ENCODE measurements at places on chromosomes 3 and 15.

DNA sequence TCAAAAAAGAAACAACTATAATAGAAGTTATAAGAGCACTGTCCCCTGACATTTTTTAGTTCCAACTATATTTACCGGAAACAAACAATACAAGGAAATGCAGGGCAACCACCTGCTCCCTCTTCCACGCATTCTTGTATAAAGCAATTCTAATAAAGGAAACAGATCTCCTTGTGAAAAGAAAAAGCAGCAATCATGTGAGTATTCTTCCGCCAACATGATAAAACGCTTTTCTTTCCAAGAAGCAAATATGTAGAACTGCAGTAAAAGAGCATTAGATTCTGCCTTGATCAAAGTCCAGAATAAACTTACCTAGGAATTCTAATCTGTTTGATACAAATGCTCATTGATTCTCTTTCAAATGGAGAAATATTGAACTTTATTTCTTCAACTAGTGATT lies 230.3 kb downstream of the CNTN3 start:
- no peak for DNase-seq

- DNase-seq = no peak
Measured at GRCh38 chr15:68213991-68214837, 9.1 kb upstream of the CALML4 start.

GRCh38 chr3:50364573-50365079 lies 5.3 kb upstream of the TMEM115 start:
- no peak for DNase-seq

DNA sequence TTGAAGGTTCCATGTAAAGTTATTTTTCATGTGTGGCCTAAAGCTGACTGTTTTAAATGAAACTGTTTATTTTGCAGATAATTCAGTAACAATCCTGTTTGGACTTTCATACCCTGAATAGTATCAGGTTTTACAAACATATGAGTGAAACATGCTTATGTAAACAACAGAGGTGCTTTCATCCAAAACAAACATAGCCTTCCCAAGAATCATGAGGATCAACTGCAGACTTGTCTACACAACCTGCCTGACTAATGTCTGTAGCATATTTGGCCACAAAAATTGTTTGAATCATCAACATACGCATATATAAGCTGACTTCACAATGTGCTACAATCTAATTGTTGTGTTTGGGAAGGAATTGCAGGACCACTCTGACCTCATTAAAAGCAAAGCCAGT lies 190.4 kb downstream of the DIPK2A start:
- no peak for DNase-seq

GRCh38 chr3:73364517-73364916 lies 260.2 kb downstream of the PDZRN3 start:
- DNase-seq = no peak

DNA sequence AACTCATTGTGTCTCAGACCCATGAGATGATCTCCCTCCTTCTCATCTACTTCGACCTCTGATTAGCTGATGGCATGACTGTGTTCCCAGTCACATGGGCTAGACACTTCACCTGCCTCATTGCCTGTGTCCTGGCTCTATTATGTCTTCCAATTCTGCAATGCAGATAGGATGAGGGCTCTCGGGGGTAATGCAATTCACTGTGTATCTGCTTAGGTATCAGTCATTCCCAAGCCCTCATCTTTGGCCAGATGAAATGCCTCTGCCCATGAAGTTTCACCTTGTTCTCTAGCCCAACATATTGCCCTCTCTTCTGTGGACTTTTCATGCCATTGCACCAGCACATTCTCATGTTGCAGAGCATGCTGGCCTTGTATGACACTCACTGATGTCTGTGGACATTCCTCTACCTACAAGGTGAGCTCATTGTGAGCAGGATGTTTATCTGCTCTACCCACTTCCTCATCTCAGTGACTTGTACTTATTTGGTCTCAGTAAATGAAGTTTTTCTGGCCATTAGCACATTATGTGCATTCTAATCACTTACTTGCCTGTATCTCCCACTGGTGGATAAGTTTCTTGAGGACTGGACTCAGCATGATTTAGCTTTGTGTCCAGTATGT lies 32.3 kb downstream of the MOBP start:
- DNase-seq = no peak

GRCh38 chr15:58285921-58286278 lies 145.9 kb upstream of the LIPC start:
- DNase-seq = no peak

DNA sequence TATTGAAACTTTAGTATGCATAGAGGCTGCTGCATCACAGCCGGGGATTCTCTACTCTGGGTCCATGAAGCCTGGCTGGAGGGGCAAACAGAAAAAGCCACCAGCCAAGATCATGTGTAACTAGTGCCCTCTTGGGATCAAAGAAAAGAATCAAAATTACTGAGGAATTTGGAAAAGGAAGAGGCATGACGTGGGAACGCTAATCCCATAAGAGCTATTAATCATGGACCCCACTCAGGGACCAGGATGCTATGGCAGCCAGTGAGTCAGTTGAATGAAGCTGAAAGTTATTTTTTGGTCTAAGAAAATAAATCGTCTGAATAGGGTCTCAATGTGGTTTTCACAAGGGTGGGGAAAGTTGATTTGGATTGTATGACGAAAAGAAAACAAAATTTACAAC lies 1165.1 kb downstream of the ROBO2 start:
- DNase-seq = no peak

DNA sequence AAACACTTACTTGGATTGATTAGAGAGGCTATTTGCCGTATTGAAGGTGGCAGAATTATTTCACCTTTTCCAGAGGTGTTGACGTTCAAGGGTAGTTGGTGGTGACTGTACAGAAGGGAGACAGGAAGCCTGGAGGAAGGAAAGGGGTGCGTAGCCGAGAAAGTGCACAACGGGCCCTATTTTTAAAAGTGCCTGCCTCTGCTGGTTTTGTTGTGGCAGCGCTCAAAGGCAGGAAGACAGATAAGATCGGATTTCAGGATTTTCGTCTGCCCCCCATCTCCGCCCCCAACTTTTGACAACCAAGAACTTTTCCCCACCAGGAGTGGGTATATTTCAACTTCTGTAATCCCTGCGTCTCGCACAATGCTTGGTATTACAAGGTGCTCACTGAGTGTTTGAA lies 38.5 kb downstream of the SMAD3 start:
- no peak for DNase-seq

- DNase-seq = no peak
Measured at GRCh38 chr3:153372326-153372725, 210.3 kb downstream of the RAP2B start.

DNA sequence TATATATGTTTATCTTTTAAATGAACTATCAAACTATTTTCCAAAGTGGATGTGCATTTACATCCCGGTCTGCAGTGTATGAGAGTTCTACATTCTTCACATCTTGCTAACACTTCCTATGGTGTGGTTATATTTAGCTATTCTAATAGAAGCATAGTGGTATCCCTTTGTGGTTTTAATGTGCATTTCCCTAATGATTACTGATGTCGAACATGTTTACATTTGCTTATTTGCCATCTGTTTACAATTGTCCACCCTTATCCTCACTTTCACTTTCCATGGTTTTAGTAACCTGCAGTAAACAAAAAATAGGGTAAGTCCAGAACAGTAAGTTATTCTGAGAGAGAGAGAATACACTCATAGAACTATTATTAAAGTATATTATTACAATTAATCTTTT lies 360.5 kb upstream of the NAALADL2 start:
- no peak for DNase-seq

- no peak for DNase-seq
Measured at GRCh38 chr3:72798552-72799195, 49.6 kb downstream of the SHQ1 start.

- no peak for DNase-seq
Measured at GRCh38 chr3:67686069-67686468, 31.7 kb upstream of the SUCLG2 start.

DNA sequence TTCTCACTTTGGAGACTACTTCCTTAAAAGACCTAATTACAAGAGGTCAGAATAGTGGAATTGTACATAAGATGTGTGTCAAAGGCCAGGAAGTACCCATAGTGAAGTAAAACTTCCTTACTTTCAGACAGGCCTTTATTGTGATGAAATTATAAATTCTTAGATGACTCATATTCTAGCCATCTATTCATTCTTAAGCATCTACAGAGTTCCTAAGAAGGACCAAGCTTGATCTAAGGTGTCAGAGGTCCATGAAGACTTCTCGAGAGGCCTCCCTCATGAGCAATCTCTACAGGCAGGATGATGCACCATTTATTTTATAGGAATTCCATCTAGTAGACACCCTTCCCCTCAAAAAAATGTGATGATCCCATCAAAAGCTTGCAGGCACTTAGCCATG lies 493.3 kb downstream of the MAGI1 start:
- DNase-seq = no peak

DNA sequence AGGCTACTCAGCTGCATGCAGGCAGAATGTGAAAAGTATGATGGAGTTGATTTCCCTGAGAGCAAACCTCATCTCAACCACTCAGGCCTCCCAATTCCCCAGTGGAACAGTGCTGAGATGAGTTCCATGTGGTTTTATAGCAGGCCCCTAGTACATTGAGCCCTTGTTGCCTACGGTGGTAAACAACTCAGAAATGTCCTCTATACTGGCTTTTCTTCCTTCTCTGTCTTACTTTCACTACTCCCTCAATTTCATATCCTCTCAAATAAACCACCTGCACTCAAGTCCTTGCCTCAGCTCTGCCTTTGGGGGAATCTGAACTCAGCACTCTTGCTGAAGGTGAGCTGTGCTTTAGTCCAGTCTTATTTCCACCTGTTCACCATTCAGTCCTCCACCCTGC lies 399.9 kb downstream of the PDCD6IP start:
- no peak for DNase-seq

DNA sequence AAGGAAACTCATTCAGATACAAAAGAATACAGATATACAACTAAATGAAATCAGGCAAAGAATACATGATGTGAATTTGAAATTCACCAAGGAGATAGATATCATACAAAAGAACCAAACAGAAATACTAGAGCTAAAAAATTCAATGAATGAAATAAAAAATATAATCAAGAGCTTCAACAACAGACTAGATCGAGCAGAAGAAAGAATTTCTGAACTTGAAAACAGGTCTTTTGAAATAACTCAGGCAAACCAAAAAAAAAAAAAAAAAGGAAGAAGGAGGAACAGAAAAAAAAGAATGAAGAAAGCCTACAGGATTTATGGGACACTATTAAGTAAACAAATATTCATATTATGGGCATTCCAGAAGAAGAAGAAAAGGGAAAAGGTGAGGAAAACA lies 137.8 kb downstream of the DMXL2 start:
- DNase-seq = no peak

- no peak for DNase-seq
Measured at GRCh38 chr3:68287101-68287500, 632.7 kb upstream of the SUCLG2 start.

- DNase-seq = no peak
Measured at GRCh38 chr3:171260466-171260865, 199.7 kb downstream of the TNIK start.

DNA sequence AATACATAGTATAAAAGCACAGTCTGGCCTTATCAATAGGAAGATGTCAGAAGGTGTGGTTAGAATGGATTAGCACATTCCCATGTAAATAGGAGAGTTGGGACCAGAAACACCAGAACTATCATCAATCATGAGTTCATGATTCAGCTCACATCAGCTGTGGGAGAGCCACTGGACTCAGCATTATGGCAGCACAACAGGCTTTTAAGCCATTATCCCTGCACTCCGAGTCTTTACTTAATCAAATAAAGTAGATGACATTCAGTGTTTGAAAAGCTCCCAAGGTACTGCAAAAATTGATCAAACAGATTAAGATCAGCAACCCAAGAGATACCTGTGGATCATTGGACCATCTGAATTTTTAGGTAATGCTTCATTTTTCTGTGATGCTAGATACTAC lies 24.7 kb downstream of the PARP14 start:
- no peak for DNase-seq

DNA sequence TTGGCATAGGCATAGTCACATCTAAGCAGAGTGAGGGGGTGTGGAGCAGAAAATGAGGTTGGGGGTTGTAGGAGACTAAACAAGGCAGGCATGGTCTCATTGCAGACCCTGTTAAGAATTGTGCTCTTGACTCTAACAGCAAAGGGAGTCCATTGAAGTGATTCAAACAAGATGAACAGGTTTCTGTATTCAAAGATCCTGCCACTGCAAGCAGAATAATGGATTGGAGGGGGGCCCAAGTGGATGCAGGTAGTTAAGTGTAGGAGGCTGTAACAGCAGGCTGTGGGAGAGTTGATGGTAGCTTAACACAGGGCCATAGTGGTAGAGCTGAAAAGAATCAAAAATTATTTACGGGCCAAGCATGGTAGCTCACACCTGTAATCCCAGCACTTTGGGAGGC lies 34.4 kb downstream of the CASR start:
- no peak for DNase-seq
